ENCODE measurements at places on chromosomes 6 and 20.

DNA sequence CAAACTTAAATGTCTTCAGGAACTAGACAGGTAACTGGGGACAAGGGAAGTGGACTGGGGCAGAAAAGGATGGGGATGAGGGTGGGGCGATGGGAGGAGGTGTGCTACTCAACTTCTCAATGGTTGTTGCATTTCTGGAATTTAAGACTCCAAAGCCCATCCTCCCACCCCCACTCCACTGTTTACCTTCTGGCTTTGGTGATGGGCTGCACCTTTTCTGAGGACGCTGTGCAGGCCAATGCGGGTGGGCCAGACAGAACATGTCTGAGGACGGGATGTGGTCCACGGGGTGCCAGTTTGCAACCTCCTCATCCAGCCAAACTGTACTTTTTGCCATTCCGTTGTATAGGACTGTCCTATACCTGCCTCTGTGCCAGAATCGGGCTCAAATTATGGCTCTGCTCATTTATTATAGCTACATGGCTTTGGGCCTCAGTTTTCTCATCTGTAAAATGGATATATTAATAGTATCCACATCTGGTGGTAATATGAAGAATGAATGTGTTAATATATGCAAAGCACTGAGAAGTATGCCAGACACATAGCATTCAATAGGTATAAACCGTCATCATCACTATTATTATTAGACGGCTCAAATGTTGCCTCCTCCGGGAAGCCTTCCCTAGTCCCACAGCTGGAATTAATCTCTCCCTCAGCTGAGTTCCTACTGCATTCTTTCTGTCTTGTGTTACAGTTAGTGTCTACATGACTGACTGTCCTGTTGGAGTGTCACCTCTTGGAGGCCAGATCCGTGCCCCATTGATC is 31.0 kb upstream of the VEGFA start:
- no peak for DNase-seq

GRCh38 chr6:86016567-86016966 is 373.9 kb upstream of the SYNCRIP start:
- no peak for DNase-seq

DNA sequence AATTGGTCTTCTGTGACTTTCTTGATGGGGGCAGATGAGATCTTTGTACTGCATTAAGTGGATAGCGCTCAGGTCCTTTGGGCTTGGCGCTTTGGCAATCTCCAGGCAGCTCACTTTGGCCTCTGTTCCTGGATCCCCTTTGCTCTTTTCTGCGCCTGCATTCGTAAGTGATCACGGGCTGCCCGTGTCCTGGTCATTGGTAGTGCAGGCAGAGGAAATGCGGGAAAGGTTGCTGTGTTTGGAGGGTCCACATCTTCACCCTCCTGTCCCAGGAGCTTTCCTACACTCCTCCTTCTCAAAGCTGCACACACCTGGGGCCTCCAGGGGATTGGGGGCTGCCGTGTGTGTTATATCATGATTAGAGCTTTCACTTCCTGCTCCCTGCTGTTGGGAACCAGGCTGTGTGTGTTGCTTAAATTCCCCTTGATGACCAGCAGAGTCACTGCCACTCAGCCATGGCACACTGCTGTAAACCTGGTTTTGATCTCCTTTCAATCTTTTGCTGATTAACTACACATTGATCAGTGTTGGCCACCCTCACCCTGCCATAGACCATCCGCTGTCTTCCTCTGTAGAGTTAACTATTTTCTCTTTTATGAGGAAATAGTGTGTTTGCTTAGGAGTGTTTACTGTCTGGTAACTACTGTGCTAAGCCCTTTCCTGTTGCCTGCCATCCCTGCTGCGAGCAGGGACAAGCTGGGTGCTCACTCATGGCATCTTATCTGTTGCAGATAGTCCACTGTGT is 13.0 kb upstream of the SNHG17 start:
- DNase-seq: no peak

- no peak for DNase-seq
Observed at GRCh38 chr20:29314294-29314693, 1943.2 kb upstream of the DEFB115 start.

DNA sequence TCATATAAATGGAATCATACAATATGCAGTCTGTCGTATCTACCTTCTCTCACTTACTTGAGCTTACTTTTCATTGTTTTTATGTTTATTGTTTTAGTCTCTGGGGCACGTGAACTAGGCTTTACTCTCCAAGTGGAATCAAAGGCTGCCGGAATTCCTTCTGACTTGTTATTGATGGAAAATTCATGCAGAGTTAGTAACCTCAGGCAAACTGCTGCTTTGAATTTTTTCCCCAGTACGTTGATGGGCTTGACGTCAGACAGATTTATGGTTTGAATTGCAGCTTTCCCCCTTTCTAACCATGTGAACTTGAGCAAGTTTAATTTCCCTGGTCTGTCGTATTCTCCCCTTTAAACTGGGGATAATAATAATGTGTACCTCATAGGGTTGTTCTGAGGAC is 68.6 kb downstream of the ZDHHC14 start:
- DNase-seq: no peak

DNA sequence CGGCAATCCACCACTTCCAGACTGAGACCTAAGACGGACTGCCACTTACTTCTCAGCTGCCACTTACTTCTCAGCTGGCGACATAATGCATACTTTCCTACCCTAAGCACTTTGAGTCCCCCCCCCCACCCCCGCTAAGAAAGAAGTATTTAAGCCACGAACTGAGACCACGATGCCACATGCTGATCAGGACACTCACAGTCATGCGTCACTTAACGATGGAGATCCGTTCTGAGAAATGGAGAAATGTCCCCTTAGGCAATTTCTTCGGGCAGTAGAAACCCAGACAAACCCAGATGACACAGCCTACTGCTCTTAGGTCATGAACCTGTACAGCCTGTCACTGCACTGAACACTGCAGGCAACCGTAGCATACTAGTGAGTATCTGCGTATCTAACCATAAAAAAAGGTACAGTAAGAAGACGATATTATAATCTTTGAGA is 690 bp downstream of the IFNGR1 start:
- DNase-seq: peak; percentile 12
